IMR-90 (cell line): ENCODE measurements at places on chromosomes 16 and 17. TPM values are rescaled to one million over a fixed set of nuclear protein-coding genes. Genes with fewer than 3 reads are reported as not detected.

CRHR1 gene
- not detected in 2 replicates for total RNA-seq

KRT12 gene
- total RNA-seq, result not detected in 2 replicates

HOXB4 gene
- 1.9 and 2.0 TPM in 2 replicates for total RNA-seq

IRF8 gene
- not detected in 2 replicates for total RNA-seq

KCNG4 gene
- total RNA-seq, result not detected in 2 replicates

KRTAP2-1 gene
- not detected in 2 replicates for total RNA-seq

FZD2 gene
- 21.3 and 22.8 TPM in 2 replicates for total RNA-seq

RBFOX1 gene
- total RNA-seq, result not detected in 2 replicates

KLHL10 gene
- total RNA-seq, result under 0.01 and 0.18 TPM in 2 replicates

TEKT1 gene
- not detected in 2 replicates for total RNA-seq
